ENCODE measurements at places on chromosomes 6 and 20.
A peak's percentile ranks its signal among the peaks of the same experiment; 100 is the strongest.

- DNase-seq: no peak
These were observed 212.2 kb downstream of the HIVEP2 start for GRCh38 chr6:142732790-142733189.

GRCh38 chr20:43838703-43839060, 76.0 kb upstream of the TOX2 start:
- DNase-seq: peak; percentile 17

DNA sequence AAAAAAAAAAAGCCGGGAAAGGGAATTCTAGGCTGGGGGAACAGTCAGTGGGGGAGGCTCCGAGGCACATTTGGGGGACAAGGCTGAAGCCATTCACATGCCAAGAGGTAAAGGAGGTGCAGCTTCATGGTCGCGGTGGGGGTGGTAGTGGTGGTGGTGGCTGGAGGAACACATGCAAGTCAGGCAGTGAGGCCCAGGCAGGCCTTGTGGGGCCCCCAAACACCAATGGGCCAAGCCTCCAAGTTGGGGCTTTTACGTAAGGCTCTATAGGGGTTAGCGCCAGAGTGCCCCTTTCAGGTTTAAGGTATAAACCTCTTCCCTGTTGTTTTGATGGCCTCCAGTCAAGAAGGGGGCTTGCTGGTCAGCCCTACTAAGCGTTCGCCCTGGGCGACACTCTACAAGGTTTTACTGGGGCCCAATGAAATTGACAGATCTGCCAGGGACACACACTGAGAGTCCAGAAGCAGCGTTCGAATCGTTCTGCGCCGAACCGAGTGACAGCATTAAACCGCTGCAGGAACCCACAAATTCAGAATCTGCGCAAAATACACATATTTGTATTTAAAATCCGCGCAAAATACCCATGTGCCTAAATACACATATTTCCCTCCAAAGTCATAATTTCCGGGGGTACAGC, 818 bp upstream of the AP5S1 start:
- DNase-seq: no peak

- no peak for DNase-seq
These were observed 10.6 kb downstream of the TAAR1 start for GRCh38 chr6:132648356-132648755.

DNA sequence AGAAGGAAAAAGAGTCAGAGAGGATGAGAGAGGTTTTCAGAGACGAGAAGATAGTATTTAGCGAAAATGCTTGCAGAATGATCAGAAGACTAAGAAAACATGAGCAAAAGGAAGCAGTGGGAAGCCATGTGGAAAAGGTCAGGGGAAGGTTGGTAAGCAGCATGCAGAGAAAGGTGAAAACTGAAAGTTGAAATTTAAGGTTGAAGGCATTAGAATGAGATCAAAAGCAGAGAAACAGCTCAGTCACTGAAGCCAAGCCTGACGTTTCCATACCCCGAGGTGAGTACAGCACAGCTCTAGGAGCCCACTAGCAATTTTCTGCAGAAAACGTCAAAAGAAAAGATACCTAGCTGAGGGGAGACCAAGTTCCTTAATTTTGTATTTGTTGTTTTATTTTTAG, 19.1 kb upstream of the TFB1M start:
- DNase-seq: no peak

DNA sequence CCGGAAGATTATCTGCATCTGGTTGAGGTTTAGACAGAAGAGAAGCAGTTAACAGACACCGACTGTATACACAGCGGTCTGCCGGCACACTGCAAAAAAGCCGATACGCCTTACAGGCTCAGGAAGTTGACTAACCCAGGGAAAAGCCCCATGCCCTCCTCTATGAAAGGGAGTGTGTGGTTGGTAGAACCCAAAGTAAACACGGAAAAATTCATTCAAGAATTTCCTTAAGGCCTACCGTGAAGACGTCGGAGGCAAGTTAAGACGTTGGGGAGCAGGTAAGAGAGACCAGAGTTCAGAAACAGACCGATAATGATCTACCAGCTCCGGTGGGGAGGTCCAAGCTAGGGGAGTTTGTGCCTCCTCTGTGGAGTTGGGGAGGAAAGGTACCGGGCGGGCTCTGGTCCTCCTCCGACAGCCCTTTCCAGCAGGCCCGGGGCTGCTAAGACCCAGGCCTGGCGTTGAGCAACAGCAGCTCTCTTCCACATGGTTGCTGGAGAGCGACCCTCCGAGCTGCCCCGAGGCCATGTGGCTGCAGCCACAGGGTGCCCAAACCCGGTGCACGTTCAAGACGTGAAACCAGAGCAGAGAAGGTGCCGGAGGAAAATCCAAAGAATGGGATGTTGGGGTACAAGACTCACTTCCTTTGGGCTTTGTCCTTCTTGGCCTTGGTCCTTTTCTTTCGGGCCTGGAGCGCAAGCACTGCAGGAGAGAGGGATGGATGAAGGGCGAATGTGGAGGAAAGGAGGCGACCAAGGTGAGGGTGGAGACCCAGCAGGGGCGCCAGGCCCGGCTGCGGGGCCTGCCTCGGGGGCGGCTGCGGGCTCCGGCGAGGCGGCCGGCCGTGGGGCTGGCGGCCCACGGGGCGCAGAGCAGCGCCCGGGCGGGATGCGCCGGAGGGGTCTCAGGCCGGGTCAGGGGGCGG, 809 bp downstream of the SRPK1 start:
- peak; percentile 7 for DNase-seq

- no peak for DNase-seq
These were observed 1567.2 kb upstream of the DEFB115 start for GRCh38 chr20:29690274-29690673.

DNA sequence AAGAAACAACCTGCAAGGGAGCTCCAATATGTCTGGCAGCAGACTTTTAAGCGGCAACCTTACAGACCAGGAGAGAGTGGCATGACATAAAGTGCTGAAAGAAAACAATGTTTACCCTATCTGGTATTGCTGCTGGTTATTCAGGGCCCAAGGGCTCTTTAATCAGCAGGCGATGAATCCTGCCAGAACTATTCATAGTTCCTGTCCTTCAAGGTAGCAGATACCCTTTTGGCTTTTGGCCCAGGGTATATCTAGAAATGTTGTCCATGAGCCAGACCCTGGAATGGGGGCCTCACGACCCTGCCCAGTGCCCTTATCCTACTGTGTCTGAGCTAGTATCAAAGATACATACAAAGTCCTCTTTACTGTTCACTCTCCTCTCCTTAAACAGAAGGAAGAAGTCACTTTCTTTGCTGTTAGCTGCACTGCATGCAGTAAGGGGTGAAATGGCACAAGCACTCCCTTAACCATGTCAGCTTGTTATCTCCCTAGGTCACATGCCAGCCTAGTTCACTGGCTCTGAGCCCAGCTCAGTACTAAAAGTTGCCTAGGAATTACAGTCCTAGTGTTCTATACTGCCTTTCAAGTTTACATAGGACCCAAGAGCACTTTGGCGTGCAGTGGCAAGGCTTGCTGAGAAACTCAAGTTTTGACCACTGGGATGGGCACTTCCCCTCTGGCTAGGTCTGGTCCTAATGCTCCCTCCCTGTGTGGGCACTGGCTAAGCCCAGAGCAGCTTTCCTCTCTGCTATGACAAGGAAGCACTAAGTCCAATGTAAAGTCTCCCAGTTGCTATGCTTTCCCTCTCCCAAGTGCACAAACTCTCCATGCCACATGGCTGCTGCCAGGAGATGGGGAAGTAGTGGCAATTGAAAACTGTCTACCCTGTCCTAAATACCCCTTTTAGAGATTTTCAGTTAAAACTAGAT, 122.0 kb downstream of the HTR1B start:
- DNase-seq: no peak

DNA sequence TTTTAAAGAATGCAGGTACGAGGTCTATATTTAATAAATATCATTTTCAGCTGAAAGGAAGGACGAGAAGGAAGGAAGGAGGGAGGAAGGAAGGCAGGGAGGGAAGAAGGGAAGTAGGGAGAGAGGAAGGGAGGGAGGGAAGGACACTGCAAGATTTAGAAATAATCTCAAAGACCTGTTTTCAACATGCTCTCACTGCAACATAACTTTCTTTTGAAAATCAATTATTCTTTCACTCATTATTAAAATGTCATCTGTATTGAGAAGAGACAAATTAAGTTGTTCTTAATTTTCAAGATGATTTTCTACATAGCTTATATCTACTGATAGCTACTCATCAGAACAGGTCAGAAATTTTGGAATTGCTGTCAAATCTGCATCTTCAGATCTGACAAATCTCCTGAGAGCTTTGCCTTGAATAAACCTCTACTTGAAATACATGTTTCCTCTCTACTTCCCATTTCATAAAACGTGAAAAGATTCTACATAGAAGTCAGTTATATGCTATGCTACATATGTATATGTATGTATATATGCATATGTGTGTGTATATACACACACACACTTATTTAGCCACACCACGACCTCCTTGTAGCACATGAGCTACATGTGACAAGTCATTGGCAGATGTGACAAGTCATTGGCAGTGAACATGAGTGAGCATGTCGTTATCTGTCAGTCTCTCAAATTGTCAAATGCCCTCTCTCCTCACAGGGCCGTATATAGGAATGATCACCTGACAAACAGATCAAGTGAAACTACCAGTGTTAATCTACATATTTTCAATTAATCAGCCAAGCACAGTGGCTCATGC, 241.6 kb downstream of the LY86 start:
- DNase-seq: no peak

DNA sequence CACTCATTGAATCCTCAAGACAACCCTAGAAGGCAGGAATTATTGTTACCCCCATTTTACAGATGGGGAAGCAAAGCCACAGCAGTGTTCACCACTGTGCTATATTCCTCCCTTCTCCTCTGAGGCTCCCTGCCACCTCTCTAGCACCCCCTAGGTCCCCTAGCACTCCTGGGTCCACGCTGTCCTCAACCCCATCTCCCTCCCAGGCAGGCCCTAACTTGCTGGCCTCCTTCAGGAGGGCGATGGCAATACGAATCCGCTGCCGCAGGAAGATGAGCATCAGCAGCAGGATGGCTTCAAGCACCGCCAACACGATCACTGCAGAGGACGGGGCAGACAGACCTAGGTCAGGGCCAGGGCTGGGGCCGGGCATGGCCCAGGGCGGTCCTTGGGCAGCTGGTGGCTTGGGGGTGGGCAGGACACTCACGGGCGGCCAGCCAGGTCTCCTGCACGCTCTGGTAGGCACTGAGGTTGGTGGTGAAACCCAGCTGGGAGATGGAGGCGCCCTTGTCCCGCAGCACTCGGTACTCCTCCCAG, 7.8 kb upstream of the NEU1 start:
- DNase-seq: no peak

GRCh38 chr6:150016324-150017185, 8.8 kb downstream of the RAET1L start:
- DNase-seq: no peak

DNA sequence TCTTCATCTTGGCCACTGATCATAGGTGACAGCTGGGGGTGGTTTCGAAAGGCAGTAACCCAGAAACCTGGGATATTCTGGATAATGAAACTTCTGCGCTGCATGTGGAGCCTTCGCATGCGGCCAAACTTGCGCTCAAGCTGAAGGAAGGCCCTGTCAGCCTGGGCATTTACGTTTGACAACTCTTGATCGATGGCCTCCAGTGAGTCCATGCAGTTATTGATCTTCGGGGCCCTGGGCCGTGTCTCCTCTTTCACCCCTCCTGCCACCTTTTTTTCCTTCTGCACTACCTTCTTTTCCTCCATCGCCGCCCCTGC, 729 bp downstream of the TSPYL4 start:
- DNase-seq: no peak

GRCh38 chr6:158047127-158047518, 65.5 kb downstream of the SYNJ2 start:
- peak; percentile 51 for DNase-seq

- DNase-seq: peak; percentile 50
These were observed 14.3 kb upstream of the FOXP4 start for GRCh38 chr6:41531591-41532582.

DNA sequence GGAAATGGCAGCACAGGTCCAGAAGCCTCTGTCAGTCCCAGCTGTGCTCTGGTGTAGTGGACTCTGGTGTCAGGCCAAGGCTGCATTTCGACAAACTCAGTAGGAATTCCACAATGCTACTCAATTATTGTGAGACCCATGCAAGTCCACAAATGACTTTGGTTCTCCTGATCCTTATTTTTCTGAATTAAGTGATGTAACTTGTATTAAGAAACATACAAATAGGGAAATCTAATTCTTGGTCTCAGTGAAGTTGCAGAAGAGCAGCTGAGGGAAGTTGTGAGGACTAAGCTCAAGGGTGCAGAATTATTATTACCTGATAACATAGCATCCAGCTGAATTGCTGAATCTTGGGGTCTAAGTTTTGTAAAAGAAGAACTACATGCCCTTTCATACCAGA, 116.8 kb downstream of the MAFB start:
- DNase-seq: no peak

GRCh38 chr6:99603421-99604165, 3.0 kb upstream of the PRDM13 start:
- DNase-seq: no peak

All from stimulated activated CD8-positive, alpha-beta memory T cell treated with anti-CD3 and anti-CD28 coated beads, Interleukin-2, amount 100 ng/mL, for 48 hours (primary cell).